Head of caudate nucleus (tissue), 42 donors: ENCODE measurements at places on chromosomes 1 and 21.

GRCh38 chr1:184388319-184388889 is 1.6 kb downstream of the C1orf21 start:
- no peak for DNase-seq

DNA sequence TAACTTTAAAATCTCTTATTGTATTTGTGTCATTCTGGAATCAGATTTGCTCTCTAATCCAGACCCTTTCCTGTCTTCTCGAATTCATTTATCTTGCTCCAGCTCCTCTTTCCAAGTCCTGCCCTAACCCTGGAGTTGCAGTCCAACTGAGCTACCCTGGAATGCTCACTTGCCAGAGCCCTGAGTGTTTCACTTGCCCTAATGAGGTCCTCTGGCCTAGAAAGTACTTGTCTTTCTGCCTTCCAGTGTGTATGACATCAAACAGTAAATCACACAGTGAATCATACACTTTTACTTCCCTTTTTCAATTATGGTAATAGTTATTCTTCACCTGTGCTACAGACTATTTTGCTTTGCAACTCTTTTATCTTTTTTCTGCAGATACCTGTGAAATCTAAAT is 96.9 kb downstream of the NEK7 start:
- no peak for DNase-seq

- no peak for DNase-seq
These were observed 15.9 kb upstream of the RAB4A start for GRCh38 chr1:229254910-229255541.

DNA sequence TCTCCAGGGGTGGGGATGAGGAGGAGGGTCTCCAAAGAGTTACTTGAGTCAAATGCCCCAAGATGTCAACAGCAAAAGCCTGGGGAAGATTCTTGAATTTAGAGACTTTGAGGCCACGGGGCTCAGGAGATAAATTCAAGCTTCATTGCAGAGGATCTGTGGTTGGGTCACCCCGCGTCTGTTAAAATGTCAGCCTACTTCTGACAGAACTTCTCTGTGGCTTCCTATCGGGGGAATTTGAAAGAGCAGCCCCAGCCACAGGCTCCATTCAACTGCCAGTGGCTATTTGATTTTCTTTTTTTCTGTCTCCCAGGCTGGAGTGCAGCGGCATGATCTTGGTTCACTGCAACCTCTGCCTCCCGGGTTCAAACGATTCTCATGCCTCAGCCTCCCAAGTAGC is 62.5 kb upstream of the EFHD2 start:
- DNase-seq: no peak

GRCh38 chr1:114668784-114669561 is 876 bp downstream of the DENND2C start:
- no peak for DNase-seq

- no peak for DNase-seq
These were observed 2.7 kb downstream of the HMGN1 start for GRCh38 chr21:39346206-39346605.

- DNase-seq: no peak
These were observed 724 bp downstream of the ST7L start for GRCh38 chr1:112618114-112618720.

DNA sequence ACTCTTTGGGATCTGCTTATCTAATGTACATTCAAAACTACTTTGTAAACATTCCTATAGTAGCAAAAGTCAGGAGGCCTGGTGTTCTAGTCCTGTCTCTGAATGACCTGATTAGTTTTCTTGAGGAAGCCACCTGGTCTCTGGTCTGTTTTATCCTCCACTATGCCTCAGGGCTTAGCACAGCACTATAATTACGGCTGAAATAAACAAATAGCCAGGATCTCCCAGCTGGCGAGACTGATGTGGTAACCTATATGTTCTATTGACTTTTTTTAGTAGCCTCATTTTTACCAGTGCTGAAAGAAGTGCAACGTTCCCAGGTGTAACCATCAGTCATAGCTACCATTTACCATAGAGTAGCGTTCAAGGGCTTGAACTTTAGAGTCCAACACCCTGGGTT is 24.2 kb upstream of the RPL11 start:
- no peak for DNase-seq

DNA sequence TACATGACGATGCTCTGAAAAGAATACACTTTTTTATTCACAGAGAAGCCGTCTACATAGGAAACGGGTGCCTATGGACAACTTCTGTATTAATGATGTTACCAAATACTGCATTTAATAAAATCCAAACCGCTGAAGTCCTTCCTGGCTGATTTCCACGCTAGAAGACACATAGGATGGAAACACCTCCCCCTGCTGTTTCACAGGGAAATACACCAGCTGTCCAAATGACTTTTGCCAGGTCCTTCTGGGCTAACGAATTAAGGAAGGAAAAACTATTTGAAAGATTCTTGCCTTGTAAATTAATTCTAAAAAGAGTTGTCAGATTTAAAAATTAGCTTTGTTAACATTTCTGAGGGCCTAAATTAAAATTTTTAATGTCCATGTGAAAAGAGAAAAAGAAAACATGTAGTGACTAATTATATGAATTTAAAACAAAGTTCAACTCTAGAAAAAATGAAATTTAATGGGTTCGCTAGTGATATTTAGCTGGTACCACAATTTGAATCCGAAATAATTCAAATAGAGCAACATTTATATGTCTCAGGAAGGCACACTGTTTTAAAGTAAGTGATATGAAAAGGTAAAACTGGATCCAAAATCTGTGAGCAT is 146.0 kb downstream of the RERE start:
- DNase-seq: no peak

GRCh38 chr1:76857973-76858372 is 9.3 kb upstream of the ST6GALNAC5 start:
- DNase-seq: no peak

DNA sequence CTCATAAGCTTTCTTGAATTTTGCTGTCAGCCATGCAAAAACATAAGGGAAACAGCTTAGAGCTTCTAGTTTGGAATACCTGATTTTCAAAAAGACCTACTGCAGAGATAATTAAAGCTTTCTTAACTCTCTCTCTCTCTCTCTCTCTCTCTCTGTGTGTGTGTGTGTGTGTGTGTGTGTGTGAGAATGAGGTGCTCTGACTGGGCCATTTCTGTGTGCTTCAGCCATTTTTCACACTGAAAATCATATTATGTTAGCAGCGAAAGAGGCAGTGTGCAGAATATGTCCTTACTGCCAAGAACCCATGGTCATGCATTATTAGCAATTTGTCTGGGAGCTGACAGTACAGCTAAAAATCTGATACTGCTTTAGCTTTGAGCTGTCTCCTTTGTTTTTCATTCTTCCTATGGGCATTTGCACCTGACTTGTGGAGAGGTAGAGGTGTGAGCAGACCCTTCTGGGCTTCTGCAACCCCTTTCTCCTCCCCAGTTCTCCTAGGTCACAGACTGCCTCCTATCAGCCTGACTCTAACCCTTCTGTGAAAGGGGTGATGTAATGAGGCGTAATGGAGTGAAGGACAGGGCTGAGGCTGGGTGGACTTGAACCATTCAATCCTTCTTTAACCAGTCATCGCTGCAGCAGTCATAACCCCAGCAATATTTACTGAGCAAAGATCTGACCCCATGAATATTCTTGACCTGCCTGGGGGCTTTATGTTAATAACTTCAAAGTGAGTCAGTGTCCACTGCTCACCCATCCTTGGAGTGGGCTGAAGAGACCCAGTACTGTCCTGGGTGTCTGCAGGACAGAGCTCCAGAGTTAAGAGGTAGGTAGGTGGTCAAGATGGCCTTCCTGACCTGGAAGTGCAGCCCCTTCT is 61.2 kb downstream of the SYT6 start:
- no peak for DNase-seq

GRCh38 chr21:15365751-15366392 is 301.1 kb upstream of the NRIP1 start:
- DNase-seq: no peak

DNA sequence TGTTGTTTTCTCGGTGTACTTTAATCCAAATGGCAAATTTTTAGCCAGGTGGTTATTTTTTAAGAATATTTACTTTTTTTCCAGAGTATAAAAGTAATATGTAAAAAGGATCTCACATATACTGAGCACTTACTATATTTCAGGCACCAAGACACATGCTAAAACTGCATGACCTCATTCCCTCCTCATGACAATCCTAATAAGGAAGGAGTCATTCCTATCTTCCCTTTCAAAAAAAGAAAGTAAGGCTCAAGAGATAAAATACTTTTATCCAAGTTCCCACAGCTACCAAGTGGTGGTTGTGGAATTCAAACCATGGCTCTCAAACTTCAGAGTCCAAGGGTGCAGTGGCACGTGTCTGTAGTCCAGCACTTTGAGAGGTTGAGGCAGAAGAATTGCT is 19.4 kb downstream of the ATP2B4 start:
- DNase-seq: no peak

GRCh38 chr1:89900323-89900722 is 79.5 kb downstream of the LRRC8D start:
- DNase-seq: no peak

DNA sequence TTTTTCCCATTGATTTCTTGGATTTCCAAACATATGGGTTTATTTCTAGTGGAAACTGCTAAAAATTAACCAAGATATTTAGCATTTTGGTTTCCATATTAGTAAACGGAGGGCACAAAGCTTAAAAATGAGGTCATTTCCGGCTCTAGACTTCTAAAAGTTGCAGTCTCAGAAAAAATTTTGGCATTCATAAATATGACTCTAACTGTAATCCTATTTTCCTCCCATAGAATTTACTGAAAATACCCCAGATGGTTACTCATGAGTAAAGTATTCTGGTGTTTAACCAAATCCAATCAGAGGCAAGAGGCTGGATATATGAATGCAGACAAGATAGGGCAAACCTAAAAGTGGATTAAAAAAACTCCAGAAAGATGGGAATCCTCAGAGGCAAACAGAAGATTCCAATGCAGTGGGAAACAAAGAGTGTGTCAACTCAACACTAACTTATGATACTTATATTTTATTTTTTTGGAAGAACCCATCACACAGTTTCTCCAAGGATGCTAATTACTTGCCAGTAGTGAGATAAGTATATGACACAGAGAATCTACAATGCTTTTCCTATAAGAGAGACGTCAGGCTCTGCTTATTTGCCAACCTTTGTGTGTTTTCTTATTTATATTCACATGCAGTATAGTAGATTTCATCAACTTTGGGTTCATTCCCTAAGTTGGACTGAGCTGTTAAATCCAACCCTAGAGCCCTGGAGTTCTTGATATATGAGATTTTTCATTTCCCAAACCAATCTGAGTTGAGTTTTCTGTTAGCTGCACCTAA is 90.1 kb upstream of the BCL10 start:
- no peak for DNase-seq

DNA sequence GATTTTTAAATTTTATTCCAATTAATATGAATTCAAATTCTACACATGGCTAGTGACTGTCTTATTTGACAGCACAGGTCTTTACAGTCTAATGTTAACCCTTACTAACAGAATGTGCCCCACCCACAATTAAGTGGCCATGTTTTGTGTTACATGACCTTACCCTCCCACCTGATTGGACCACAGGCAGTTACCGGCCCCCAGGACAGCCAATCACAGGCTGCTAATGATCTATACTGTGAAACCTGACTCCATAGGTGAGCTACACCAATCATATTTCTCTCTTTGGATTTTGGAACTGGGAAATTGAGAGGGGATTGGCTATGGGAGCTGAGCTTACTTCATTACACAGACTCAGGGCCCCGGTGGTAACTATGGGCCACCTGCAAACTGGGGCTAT is 27.5 kb downstream of the ZP4 start:
- no peak for DNase-seq

- no peak for DNase-seq
These were observed 1.2 kb downstream of the TEKT2 start for GRCh38 chr1:36085126-36085525.

DNA sequence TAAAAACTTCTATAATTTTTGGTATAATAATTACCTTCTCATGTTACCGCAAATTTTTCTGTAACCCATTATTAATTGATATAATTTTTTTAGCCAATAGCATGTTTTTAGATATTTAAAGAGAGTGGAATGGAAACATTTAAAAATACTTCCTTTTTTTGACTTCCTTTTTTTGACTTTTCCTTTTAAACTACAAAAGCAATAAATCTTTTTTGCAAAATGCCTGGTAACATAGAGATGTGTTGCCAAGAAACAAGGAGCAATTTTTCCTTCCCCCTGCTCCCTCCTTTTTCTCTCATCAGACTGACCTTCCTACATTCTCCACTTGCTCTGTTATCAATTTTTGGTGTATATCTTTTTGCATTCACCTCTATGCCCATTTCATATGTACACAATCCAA is 666.2 kb downstream of the ADGRL2 start:
- no peak for DNase-seq

DNA sequence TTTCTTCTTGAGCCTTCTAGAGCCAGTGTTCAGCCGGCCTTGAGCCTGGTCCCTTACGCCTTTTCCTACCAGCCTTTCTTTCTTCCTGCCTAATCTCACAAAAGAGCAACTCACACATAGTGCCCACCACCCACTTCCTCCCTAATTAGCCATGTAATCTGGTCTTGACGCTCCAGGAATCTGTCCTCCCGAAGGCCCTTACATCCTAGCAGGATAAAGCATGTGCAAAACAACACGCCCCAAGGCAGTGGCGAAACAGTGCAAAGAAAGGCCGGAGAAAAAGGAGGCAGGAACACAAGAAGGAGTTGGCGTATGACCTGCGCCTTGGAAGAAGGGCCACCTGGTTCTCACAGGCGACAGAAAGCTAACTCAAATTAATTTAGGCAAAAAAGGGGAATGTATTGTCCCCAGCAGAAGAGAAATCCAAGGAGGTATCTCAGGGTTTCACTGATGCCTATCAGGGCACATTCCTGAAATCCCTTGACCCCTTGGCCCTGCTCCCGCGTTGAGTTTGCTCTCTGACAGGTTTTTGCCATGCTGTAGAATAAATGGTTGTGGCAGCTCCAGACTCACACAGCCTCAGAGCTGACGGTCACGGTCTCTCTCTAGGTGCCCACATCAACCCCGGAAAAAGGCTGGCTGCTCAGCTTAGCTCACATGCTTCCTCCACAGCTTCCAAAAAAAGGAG is 79.0 kb downstream of the ZNF281 start:
- no peak for DNase-seq

DNA sequence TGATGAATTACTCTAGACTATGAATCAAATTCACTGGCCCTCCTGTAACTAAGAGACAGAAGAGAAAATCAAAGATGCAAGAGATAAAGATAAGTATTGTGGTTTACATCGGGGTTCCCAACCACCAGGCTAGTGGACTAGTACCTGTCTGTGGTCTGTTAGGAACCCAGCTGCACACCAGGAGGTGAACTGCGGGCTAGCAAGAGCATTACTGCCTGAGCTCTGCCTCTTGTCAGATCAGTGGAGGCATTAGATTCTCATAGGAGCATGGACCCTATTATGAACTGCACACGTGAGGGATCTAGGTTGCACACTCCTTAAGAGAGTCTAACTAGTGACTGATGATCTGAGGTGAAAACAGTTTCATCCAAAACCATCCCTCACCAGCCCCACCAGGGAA is 58.9 kb upstream of the DUSP10 start:
- no peak for DNase-seq

DNA sequence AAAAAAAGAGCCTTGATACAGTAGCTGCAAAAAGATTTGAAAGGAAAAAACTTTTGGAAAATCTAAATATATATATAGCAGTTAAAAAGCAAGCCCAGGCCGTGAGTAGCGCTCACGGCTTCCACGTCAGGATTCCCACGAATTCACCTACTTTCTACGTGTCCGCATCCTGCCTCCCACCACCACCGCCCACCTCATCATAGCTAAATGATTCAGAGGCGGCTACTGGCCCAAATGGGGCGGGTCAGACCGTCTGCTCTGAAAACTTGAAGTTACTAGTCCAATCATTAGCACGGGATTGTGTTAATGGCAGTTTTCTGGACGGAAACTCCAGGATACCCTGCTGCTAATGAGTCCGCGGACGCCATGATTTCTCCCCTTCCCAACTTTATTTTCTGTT is 1.3 kb upstream of the CCSAP start:
- no peak for DNase-seq

- no peak for DNase-seq
These were observed 469.5 kb upstream of the VAMP3 start for GRCh38 chr1:7301664-7301981.
